ENCODE measurements at places on chromosomes 7 and 10.

GRCh38 chr7:123580406-123581161 lies 21.0 kb upstream of the ASB15 start:
- no peak for DNase-seq

GRCh38 chr7:55488804-55489340 lies 83.4 kb downstream of the VOPP1 start:
- DNase-seq, result no peak

- no peak for DNase-seq
Measured at GRCh38 chr7:70072220-70072619, 473.9 kb downstream of the AUTS2 start.

DNA sequence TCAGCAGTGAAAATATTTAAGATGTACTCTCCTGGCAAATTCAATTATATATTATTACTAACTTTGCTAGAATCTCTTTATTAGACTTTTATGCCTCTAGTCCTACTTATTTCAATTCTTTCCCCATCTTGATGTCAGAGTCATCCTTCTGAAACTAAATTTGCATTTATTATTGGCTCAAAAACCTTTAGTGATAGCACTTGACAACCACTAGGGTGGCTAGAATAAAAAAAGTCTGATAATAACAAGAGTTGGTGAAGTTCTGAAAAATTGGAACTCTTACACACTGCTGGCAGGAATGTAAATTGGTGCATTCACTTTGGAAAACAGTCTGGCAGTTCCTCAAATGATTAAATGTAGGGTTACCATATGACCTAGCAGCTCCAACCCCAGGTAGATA lies 73.8 kb downstream of the LSMEM1 start:
- no peak for DNase-seq

DNA sequence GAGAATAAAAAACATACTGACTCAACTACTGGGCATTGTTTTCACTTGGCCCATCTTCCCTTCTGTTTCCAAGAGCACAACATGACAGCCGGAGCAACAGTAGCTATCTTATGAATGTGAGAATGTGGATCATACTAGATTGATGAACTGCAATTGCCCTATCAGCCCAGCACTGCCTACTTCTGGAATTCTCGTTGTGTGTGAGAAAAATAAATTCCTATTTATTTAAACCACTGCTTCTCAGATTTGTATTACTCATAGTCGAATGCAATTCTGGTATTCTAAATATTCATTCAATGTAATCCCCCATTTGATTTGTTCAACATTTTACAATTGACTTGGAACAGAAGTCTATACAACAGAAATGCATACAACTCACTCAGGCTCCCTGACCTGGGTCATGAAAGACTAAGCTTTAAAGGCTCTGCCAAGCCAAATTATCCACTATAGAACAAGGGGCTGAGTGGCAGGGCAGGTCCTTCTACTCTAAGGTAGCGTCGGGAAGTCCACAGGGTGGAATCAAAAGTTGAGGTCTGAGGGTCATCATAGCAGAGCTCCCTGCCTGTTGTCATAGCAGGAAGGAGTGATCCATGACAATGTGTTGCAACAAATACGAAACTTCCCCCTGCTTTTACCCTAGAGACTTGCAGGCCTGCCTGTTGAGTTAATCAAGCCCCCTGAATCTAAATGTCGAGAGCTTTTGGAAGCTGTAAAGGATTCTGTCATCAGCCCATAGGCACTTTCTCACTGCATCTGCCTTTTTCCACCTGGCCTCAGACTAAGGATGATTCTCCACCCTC lies 12.4 kb upstream of the JAZF1 start:
- DNase-seq, result no peak

DNA sequence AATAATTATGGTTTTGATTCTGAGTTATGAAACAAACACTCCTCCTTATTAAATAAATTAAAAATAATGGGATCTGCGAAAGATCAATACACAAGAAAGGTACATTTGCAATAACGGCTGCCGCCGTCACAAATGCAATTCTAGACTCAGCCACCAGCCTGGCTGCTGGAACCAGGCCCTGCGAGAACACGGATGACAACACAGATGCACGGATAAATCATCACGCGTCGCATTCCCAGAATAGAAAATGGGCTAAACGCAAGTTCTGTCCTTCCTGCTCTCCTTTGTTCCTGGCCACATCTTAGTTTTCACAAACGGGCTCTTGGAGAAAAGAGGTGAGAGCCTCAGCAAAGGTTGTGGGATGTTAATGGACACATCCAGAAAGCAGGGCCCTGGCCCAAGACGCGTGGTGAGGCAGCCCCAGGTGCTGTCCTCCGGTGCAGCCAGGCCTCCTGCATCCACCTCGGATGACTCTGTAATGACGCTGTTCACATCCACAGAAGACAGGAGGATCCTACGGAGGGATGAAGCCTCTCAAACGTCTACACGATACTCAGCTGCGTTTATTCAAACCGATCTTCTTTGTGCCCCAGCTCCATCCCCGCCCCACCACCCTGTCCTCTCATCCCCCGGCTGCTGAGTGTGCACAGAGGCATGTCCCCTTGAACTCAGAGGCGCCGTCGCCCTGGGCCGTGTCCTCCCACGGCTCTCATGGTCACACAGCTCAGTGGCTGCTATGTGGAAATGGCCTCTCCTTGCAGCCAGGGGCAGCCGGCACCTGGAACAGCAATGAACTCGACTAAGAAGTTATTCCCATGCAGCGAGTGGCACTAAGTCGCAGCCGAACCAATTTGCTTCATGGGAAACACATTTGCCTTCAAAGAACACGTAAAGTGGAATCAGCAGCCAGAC lies 197.9 kb downstream of the PTPRN2 start:
- DNase-seq, result no peak

- no peak for DNase-seq
Measured at GRCh38 chr10:133394801-133395221, 854 bp downstream of the MTG1 start.

DNA sequence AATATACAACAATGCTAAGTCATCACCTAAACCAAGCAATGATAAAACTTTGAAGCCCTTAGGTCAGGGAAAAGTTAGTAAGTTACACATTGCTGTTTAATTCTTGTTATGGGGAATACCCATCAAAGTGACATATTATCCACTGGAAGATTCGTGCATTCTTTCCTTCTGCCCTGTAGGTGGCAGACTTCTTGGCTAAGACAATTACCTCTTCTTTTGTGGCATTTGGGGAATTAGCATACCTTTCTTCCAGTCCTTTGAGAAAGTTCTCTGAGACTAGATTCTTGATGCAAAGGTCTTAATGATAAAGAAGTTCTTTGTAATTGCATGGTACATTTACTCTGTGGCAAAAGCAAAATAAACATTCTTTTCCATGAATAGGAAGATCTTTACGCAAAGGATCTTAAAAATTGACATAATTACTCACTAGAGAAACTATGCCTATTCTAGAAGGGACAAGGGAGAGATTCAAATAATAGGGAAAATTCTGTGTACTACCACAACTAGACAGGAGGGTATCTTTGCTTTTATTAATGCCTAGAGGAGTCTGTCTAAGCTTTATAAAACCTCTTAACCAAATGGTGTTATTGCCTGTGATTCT lies 395.9 kb downstream of the GRM8 start:
- no peak for DNase-seq

- no peak for DNase-seq
Measured at GRCh38 chr10:101165736-101166135, 34.6 kb downstream of the TLX1 start.

GRCh38 chr7:98323597-98324322 lies 42.3 kb downstream of the BRI3 start:
- DNase-seq, result peak; percentile 21

DNA sequence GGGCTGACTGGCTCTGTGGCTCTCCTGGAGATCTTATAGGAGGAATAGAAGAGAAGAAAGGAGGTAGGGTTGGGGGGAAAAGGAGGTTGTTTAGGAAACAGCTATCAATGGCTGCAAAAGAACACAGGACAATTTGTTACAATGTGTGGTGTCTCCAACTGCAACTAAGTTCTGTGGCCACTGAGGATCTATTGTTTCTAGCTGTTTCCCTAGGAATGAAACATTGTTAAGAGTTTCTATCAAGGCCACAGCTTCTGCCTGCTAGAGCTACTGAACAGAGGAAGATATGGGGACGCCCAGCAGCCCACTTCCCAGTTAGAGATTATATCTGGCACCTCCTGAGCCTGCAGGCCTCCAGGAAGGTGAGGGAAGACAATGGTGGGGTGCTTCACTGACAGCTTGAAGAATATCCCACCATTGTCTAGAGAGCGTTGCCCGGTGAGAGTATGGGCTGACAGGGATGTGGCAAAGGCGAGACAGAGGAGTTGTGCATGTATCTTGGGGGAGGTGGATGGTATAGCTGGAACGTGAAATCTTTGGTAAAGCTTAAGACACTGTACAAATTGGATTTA lies 4.0 kb downstream of the SCD start:
- DNase-seq, result no peak

- peak; percentile 75 for DNase-seq
Measured at GRCh38 chr7:150322833-150323681, at the start of the genes ACTR3C and LRRC61. ACTR3C (minus strand) TSS chr7:150323545; CDS start chr7:150295296, 28,249 bp downstream. LRRC61 (plus strand) TSS chr7:150323355; CDS start chr7:150336862, 13,507 bp downstream.

DNA sequence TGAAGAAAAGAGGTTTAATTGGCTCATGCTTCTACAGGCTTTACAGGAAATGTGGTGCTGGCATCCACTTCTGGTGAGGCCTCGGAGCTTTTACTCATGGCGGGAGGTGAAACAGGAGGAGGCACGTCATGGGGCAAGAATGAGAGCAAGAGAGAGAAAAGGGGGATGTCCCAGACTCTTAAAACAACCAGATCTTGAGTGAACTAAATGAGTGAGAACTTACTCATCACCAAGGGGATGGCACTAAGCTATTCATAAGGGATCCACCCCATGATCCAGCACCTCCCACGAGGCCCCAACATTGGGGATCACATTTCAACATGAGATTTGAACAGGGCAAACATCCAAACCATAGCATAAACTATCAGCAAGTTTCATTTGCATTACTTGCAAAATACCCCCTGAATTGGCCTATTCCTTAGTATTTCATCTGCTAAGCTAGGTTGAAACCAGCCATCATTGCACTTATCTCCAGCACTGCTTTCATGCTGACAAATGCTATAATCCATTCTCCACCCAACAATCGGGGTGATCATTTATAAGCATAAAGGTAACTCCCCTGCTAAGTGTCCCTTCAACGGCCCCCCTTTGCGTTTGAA lies 179.0 kb downstream of the NOC3L start:
- peak; percentile 35 for DNase-seq

GRCh38 chr7:28799619-28800018 lies 158.5 kb downstream of the TRIL start:
- no peak for DNase-seq

DNA sequence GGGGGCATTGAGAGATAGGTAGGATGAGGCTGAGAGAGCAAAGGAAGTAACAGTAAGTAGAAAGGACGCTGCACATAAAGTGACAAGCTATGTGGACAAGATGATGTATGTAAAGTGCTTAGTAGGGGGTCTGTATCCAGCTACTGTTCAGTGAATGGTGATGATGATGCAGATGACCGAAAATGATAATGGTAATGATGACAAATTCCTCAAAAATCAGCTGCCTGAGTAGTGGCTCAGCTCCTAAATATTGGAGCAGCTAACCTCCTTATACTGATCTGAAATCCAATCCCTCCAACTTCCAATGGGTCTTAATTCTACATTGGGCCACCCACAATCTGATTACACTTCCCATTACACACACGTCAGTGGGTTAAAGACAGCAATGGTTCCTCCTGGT lies 27.1 kb upstream of the KCNMA1 start:
- no peak for DNase-seq

DNA sequence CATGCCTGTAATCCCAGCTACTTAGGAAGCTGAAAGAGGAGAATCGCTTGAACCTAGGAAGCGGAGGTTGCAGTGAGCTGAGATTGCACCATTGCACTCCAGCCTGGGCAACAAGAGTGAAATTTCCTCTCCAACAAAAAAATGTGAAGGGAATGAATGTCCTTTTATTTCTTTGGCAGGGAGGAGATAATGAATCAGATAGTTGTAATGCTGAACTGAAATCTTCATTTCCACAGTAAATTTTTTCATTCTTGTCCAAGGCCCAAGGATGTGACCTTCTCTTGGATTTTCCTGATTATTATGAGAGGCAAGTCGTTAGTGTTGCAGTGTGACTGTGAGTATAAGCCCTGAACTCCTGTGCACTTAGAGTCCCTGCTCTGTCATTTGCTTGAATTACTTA lies 13.6 kb downstream of the STAMBPL1 start:
- DNase-seq, result no peak

DNA sequence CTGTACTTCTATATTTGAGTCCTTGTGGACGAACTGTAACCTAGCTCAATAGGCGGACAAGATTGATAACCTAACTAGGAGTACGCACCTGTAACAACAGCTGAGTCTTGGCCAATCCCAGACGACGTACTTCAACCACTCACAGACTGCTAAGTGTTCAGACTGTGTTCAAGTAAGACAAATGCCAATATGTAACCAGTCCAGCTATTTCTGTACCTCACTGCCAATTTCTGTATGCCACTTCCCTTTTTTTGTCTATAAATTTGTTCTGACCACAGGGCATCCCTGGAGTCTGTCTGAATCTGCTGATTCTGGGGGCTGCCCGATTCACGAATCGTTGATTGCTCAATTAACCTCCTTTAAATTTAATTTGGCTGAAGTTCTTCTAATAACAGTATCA lies 32.2 kb downstream of the HACD1 start:
- DNase-seq, result no peak

GRCh38 chr7:44882899-44883298 lies 2.4 kb downstream of the PURB start:
- no peak for DNase-seq

DNA sequence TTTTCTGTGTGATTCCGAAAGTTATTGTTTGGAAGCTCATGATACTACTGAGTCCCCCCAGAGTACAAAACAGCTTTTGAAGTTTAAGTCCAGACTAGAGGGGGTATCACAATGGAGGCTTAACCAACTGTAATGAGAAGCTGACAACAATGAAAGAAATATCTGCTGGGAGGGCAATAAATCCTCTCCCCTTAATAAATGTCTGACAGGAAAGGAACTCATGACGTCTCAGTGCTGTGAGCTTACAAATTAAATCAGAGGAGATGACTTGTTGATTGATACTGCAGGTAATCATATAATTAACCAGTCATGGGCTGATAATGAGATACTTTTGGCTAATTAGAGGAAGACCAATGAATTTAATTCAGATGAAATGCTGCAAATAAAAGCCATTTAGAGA lies 102.6 kb upstream of the WDR11 start:
- no peak for DNase-seq

Measured in activated CD4-positive, alpha-beta T cell treated with anti-CD3 and anti-CD28 coated beads for 48 hours (primary cell).